LNCaP clone FGC (cell line): ENCODE measurements at places on chromosomes 6 and 20.

DNA sequence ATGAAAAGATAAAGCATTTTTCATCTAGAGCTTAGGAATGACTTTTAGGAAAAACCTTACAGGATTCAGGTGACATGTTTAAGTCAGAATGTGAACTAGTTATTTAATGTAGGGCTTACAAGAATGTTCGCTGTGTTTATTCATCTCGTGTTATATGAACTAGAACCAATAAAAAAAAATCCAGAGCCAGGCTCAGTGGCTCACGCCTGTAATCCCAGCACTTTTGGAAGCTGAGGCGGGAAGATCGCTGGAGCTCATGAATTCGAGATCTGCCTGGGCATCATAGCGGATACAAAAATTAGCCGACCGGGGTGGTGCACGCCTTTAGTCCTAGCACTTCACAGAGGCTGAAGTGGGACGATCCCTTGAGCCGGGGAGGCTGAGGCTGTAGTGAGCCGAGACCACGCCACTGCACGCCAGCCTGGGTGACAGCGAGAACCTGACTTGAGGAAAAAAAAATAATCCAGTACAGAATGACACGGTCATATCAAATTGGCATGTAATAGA, 46.3 kb downstream of the OR2B2 start:
- DNase-seq = no peak

GRCh38 chr6:15368873-15369272, 123.0 kb downstream of the JARID2 start:
- no peak for DNase-seq

- DNase-seq = no peak
These were observed 165.2 kb upstream of the AGPAT4 start for GRCh38 chr6:161439093-161439492.

DNA sequence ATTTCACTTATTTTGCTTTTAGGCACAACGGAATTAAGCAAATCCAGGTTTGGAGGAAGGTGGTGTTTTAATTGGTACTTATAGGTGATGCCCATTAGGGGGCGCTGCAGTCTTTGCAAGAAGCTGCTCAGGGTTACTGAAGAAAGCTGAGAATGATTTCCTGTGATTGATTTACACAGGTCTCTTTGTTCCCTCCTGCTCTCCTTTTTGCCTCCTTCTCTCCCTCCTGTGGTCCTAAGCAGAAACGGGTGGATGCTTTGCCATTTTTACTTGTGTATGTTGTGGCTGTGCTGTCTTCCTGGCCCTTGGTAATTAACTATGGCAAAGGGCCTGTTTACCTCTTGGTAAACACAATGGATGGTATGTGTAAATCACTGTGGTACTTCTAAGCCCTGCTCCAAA, 97.8 kb downstream of the ANKS1A start:
- DNase-seq = peak; percentile 49

DNA sequence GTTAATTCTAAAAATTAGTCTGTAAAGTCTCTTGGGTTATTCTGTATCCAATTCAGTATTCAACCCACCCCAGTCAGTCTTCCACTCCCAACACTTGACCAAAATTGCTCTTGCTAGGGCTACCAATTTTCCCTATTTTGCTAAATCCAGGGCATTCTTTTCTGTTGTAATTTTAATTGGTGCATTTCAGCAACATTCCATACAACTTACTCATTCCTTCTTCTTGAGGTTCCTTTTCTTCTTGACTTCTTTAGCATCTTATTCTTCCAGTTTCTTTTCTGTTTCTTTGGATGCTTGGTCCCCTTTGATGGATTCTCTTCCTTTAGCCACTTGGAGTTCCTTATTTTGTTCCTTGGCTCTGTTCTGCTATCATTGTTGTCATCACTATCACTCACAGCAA, 11.2 kb upstream of the GRM1 start:
- no peak for DNase-seq

- no peak for DNase-seq
These were observed 16.9 kb upstream of the KIF16B start for GRCh38 chr20:16590041-16590633.

- no peak for DNase-seq
These were observed 40.5 kb downstream of the ADGRB3 start for GRCh38 chr6:68675548-68675947.

DNA sequence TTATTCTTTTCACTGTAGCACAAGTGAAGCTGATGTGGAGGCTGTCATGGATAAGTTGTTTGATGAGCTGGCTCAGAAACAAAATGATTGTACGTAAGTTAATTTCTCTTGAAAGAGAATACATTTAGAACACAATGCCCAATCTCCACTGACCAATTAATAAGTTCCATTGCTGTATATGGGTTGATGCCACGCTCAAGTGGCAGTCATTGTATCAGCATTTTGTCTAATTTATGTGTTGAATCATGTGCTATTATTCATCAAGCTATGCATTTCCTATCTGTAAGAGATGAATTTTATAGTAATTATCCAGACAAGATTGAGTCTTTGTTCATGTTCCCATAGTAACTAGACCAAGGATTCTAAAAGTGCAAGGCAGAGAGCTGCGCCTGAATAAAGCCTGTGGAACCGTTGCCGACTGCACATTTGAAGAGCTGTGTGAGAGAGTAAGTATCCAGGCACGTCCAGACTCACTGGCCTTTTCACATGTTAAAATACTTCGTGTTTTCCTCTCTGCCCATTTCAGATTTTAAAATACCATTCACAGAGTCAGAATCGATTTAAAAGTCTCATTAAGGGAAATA, 83.8 kb upstream of the FOXO3 start:
- no peak for DNase-seq

- DNase-seq = no peak
These were observed 7.7 kb upstream of the FOXF2 start for GRCh38 chr6:1381481-1382330.

GRCh38 chr20:45291526-45291925, 15.1 kb upstream of the RBPJL start:
- DNase-seq = no peak

DNA sequence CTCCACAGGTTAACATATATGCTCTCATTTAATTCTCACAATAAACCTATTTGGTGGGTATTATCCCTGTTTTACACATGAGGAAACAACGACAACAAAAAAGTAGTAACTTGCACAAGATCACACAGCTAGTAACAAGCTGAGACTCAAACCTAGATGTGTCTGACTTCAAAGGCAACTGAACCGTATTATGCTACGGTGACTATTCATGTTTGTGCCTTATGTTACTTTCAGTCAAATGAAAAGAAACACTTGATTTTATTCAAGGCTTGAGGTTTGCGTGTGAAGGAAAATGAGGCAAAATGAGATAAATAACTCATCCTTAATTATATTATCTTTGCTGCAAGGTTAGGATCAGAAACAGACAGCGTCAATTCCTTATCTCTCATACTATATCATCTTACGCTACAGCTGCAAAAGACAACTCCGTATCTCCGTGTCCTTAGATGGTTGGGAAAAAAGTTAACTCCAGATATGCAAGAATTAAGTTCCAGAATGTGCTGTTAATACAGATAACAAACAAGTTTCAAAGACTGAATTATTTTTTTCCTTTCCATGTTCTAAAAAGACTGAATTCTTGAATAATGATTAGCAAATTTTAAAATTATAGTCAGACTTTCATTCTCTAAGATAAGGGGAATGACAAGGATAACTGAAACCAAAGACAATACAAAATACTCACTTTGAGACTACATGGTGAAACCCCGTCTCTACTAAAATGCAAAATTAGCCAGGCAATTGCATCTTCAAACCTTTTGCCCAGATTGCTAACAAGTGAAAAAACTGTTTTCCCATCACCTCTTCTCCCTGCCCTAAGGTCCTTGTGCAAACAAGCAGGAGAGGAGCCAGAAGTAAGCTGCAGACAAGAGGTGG, 27.8 kb downstream of the STAU1 start:
- DNase-seq = no peak

DNA sequence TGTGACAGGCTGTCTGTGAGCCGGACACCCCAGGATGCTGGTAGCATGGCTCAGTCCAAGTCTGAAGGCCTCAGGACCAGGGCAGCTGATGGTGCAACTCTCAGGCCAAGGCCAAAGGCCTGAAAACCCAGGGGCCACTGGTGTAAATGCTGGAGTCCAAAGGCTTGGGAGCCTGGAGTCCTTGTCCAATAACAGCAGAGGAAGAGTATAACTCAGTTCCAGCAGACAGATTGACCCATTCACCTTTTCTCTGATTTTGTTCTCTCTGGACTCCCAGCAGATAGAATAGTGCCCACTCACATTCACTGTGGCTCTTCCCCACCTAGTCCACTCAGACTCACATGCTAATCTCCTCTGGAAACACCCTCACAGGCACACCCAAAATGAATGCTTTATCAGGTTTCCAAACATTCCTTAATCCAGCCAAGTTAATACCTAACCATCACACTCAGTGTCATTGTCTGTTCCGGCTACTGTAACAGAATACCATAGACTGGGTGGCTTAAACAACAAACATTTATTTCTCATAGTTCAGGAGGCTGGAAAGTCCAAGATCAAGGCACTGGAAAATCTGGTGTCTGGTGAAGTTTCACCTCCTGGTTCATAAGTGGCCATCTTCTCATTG, 5.0 kb upstream of the TRAF3IP2 start:
- DNase-seq = no peak

DNA sequence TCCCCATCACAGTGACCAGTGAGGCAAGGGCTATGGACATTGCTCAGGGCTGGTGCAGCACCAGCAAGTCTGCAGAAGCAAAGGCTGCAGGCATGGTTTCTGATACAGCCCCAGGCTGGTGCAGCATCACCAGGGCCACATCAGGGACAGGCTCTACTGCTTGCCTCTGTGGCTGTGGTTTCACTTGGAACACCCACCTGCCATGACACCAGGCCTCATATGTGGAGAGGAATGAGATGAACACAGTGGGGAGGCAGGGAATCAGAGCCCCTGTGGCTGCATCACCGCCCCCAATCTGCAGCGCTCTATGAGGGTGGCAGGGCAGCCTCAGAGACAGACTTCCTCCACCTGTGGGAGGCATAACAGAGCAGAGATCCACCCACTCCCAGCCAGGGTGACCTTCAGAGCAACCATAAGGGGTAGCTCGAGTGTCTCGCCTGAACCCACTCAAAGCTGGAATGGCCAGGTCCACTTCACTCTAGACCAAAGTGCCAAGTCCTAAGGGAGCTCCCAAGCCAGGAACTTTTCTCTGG, 7.9 kb downstream of the RING1 start:
- no peak for DNase-seq

DNA sequence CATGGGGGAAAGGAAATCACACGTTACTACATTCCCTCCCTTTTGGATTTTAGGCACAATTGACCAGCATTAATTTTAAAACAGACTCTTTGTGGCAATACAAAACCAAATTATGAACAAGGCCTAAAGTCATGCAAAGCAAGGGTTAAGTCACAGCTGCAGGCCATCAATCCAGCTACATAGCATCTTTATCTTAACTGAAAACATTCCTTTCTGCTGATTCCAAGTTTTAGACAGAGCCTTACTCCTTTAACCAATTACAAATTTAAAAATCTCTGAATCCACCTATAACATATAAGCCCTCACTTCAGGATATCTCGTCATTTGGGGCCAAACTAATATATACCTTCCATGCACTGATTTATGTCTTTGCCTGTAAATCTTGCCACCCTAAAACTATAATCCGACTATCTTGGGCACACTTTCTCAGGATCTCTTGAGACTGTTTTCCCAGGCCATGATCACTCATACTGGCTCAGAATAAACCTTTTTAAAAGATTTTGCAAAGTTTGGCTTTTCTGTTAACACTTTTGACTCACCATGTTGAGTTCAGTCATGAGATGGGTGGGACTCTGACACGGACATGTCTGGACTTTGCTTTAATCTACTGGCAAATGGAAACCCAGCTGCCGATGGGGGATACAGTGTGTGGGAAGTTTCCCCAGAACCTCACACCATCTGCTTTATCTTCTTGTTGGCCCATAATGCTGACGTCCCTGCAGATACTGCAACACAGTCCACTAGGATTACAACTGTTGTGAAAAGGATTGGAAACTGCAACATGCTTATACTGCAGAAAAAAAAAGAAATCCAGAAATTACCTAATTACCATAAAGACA, 757.0 kb downstream of the PTPRT start:
- DNase-seq = no peak

DNA sequence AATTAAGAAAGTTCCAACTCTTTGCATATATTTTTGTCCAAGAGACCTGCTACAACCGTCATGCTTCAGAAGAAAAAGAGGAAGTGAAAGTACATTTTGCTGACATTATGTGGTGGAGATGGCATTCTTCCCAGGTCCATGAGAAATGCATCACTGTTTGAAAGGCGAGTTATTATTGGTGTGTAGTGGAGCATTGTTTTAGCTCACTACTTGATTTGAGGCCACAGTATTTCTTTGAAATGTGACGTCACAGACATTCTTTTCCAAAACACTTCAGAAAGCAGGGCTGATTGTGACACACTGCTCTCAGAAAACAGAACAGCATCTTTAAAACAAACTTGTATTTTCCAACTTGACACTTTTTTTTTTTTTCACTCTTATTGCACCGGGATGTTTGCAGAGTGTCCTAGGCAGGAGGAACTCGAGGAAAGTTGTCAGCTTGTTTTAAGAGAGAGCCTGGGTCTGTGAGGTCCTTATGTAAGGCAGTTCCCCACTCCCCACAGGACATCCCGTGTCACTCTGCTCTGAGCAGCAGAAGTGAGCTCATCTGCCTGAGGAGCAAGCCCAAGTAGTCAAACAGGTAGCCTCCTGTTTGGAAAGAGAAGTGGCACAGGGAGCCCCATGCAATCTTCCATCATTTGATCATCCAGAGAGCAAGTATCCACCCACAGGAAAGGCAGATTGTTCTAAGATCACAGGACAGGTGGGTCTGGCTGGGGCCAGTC, 1.1 kb downstream of the SPTLC3 start:
- peak; percentile 65 for DNase-seq

DNA sequence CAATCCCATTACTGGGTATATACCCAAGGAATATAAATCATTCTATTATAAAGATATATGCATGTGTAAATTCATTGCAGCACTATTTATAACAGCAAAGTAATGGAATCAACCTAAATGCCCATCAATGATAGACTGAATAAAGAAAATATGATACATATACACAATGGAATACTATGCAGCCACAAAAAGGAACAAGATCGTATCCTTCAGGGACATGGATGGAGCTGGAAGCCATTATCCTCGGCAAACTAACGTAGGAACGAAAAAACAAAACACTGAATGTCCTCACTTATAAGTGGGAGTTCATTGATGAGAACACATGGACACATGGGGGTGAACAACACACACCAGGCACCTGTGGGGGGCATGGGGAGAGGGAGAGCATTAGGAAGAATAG, 156.7 kb downstream of the RNGTT start:
- DNase-seq = no peak

GRCh38 chr20:7151676-7152470, 384.4 kb downstream of the BMP2 start:
- DNase-seq = no peak

GRCh38 chr6:11848852-11849731, 70.5 kb upstream of the ADTRP start:
- DNase-seq = peak; percentile 41
